ENCODE measurements at places on chromosomes 13 and 19. TPM values are rescaled to one million over a fixed set of nuclear protein-coding genes. Genes with fewer than 3 reads are reported as not detected.

NLRP5 gene
- not detected for total RNA-seq

APC2 gene
- total RNA-seq = 0.71 TPM

ZNF729 gene
- not detected for total RNA-seq

GRCh38 chr13:32426191-32426989 is 1.5 kb downstream of the N4BP2L1 start:
- no peak for DNase-seq

DNA sequence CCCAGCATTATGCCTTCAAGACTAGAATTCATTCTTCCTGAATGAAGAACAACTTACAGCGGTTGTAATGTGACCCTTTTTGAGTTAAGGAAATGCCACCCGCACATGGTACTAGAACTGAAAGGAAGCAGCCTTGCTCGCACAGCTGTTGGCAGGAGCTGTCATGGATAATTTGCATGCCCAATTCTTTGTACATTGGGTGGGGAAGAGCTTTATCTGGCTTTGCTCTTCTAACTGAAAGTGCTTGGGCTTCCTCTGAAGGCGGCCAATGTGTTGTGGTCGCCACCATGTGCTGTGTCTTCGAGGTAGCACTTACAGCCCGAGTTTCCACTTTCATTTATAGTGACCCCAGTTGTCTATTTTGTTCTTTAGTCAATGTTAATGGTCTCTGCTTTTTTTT is 3.4 kb downstream of the CCNE1 start:
- DNase-seq = no peak

DNA sequence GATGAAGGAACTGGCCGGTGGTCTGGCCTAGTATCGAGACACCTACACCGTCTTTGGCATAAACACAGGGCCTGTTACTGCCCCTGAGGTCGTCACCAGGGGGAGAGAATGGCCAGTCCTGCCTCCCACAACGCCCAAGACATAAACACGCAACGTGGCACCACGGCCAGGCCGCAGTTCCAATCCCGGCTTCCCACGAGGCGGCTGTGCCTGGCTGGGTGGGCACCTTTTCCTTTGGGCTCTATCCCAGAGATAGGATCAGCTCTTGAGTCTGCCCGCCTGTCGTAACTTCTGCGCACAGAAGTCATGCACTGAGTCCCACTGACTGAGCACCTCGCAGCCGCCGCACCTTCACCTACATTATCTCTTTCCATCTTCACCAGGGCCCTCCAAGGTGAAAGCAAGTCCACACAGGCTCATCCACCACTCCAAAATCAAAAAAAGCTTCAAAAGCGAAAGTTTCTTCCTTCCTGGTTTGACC is 1.1 kb downstream of the MIER2 start:
- DNase-seq = peak; percentile 66

GRCh38 chr19:3248728-3249326 is 24.4 kb downstream of the CELF5 start:
- DNase-seq = no peak

- no peak for DNase-seq
These were observed 8.5 kb downstream of the ANGPTL8 start for GRCh38 chr19:11247934-11248333.

GRCh38 chr19:38699027-38699346 is 45.3 kb downstream of the CAPN12 start:
- no peak for DNase-seq

DNA sequence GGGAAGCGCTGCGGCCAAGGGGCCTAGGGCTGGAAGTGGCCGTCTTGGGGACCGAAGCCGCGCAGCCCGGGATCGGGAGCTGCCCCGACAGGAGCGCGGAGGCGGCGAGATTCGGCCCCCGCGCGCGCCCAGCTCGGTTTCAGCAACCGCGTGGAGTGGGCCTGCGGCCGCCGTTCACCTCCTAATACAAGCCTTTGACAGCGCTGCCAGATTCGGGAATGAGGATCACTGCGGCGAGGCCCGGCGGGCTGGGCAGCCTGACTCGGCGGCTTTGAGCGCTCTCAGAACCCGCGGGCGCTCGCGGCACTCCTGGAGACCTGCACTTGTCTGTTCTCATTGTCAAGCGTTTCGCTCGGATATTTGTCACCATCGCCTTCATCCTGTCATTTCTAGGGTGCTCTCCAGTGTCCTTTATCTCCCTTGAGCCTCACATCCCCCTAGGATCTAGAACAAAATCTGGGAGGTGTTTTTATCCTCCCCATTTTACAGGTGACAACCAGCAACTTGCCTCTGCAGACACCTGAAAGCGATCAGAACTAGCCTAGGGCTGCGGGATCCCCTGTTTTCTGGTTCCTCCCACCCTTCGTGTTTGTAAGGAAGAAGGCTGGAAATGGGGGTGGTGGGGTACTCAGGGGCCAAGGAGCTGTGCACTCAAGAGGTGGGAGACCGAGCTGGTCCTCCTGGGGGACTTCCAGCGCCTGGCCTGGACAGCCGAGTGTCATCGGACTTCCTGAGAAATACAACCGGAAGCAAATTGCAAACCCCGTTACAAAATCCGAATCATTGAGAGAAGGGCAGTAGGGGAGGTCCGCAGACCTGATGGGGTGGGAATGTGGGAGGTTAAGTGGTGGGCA is 1.5 kb upstream of the CDX2 start:
- no peak for DNase-seq

ARRDC5 gene
- 0.27 TPM for total RNA-seq

GRCh38 chr13:31114641-31115040 is 47.1 kb downstream of the HSPH1 start:
- DNase-seq = no peak

DNA sequence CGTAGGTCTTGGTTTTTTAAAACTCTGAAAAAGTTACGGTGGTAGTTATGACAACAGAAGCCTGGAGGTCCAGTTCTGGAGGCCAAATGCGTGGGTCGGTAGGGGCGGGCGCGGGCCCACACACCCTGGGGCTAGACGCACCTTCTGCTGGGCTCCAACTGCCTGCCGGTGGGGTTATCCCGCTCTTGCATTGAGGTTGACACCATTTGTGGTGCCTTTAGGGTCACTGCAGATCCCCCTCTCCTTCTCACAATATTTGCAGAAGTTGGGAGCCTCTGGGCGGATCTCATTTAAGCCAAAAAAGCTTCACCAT is 81.6 kb downstream of the CHST8 start:
- peak; percentile 37 for DNase-seq

PRSS57 gene
- not detected for total RNA-seq

ZNF439 gene
- 8.6 TPM for total RNA-seq

- DNase-seq = no peak
These were observed 46.2 kb downstream of the ACTN4 start for GRCh38 chr19:38693380-38694223.

FRY gene
- total RNA-seq = 26.7 TPM

DNA sequence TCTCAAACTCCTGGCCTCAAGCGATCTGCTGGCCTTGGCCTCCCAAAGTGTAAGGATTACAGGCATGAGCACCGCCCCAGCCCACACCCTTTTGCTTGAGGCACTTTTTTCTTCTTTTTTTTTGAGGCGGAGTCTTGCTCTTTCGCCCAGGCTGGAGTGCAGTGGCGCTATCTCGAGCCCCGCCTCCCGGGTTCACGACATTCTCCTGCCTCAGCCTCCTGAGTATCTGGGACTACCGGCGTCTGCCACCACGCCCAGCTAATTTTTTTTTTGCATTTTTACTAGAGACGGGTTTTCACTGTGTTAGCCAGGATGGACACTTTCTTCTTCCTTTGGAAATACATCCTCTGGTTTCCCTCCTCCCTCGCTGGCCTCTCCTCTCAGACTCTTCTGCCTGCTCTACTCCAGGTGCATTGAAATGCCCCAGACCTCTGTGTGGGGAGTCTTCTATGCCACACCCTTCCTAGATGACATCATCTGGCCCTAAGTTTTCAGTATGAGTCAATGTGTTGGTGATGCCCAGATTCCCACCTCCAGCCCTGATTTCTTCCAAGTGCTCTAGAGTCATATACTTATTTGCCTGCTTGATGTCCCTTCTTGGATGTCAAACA is 20.7 kb upstream of the TPT1 start:
- no peak for DNase-seq

DNA sequence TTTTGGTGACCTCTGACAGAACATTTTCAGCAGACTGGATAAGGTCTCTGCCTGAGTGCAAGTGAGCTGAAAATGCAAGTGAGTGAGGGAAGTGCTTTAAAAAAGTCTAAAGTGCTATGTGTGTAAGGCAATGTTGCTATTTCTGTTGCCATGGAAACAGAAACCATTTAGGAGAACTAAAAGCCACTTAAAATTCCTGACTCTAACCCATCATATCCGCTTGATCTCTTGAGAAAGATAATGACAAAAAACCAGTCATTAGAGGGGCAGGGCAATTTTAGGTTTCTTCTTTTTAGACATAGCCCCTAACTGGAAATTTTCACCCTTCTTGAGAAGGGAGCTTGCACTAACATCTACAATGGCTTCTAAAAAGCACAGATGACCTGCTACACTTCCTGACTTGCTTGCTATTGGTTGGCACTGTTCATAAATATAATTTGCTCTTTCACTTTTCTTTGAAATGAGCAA is at the start of gene CYSLTR2:
TSS of gene CYSLTR2 (plus strand) at position 458 of the 468 bp plus-strand sequence. CDS start 52,889 bp downstream, outside the sequence.
- DNase-seq = no peak

DNA sequence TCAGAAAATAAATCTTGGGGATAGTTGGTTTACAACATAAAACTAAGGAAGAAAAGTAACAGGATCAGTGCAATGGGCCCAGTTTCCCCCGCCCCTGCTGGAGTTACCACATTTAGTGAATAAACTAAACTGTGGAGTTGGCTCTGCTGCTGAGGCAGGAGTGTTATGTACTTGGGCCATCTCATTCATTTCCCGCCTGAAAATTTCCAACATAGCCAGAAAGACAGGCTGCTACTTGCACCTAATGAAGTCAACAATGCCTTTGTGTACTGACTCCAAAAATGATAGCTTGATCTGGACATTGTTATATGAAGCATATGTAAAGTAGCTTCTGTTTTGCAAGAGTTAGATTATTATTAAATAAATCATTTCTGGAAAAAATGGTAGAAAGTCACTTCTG is 7.9 kb upstream of the RNASEH2B start:
- DNase-seq = no peak

LIM2 gene
- not detected for total RNA-seq

FLT3 gene
- total RNA-seq = 1.8 TPM

- no peak for DNase-seq
These were observed 393.1 kb downstream of the KLF12 start for GRCh38 chr13:73741111-73741510.

DNA sequence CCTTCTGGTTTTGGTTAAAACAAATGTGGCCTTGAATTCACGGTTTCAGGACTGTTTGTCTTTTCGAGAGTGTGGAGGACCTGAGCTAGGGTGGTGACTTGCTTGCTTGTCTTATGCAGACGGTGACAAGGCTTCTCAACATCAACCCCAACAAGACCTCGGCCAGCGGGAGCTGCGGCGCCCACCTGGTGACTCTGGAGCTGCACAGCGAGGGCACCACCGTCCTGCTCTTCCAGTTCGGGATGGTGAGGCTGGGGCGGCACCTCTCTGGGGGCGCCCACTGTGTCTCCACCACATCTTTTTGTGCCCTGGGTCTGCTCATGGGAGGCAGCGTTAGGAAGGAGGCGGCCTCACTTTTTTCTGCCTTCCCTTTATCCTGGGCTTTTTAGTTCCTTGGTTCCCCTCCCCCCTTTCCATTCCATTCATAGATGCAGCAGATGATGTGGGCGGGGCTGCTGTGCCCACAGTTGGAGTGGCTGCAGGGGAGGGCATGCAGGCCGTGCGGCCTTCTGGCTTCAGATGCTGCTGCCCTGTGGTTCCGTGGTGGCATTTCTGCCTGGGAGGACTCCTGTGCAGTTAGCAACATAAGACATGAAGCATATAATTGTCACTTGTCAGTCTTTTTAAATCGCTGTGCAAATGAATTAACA is 23.3 kb downstream of the LAMP1 start:
- no peak for DNase-seq

- DNase-seq = no peak
These were observed 13.6 kb downstream of the COMP start for GRCh38 chr19:18777301-18778075.

SYT5 gene
- total RNA-seq = 2.9 TPM

DNA sequence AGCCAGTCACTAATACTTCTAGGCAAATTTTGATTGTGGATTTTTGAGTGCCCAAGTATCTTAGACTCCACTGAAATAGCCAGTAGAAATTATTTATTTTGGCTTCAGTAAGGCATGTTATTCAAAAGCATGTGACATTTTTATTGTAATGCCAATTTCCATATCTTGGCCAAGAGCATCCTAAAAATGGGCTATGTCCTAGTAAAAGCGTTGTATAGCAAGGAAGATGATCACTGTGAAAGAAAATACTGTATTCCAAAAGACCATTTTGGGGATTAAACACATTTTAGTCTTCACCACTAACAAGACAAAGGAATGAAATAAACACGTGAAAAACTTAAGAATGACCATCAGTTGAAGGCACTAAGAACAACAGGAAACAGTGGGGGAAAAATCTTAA is 149.1 kb downstream of the NUFIP1 start:
- no peak for DNase-seq

DNA sequence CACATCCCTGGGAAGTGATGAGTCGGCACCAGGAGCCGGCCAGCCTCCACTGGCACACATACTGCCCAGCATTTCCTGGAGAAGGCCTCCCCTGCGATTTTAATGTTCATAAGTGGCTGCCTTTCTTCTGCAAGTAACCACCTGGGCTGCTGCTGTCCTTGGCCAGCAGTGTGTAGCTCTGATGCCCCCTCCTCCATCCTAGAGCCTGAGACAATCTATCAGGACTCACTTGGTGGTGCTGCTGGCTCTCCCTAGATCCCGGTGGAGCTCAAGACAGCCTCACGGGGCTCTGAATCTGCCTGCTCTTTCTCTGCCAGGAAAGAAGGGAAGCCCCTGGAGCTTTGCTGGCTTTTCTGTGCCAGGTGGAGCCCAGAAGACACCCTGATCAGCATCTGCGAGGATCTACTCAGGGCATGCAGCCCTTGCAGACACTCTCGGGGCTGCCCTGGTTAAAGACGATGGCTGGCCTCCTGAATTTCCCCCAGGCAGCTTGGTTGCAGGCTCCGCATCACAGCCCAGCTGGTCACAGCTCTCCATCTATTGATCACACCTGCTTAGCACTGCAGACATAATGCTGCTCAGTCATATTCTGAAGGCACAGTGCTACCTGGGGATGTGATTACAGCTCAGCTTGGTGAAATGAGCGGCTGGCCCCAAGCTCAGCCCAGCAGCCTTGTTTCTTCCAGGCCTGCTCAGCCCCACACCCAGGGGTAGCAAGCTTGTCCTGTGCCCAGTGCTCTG is 122.3 kb downstream of the ZDHHC20 start:
- DNase-seq = no peak

SMAD9 gene
- total RNA-seq = 33.3 TPM

OR7A5 gene
- total RNA-seq = not detected

- DNase-seq = no peak
These were observed 188.5 kb downstream of the LACC1 start for GRCh38 chr13:44068169-44068568.

GRCh38 chr19:14479975-14480699 is 5.0 kb upstream of the PTGER1 start:
- DNase-seq = no peak

Measured in sigmoid colon (tissue), 7 donors.